Renal pelvis (tissue), 12 donors: ENCODE measurements at places on chromosomes 11 and 22. TPM values are rescaled to one million over a fixed set of nuclear protein-coding genes. Genes with fewer than 3 reads are reported as not detected.
A peak's percentile ranks its signal among the peaks of the same experiment; 100 is the strongest.

GRCh38 chr11:12434325-12434654 is 56.9 kb downstream of the PARVA start:
- no peak for DNase-seq

The QSER1 gene
- polyA plus RNA-seq = 40.5 TPM

DNA sequence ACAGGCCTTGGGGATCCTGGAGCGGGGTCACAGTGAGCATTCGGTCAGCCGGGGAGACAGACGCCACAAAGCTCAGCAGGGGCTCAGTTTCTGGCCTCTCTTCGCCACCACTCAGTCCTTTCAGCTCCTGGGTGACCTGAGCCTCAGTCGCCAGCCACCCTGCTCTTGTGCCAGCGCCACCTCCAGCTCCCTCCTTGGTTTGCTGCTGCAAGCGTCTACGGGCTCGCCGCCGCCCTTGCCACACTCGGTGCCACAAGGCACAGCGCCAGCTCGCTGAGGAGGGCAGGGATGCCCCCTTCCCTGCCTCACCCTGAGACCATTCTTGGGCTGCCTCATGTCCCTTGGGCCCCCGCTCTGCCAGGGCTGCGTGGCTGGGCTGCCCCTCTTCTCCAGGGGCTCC is 1.5 kb upstream of the EEF1G start:
- no peak for DNase-seq

GRCh38 chr11:96008161-96008720 is 84.3 kb upstream of the MTMR2 start:
- DNase-seq = no peak

The AQP11 gene
- polyA plus RNA-seq = 4.4 TPM

GRCh38 chr11:99638073-99638553 is 617.4 kb downstream of the CNTN5 start:
- no peak for DNase-seq

The TBX10 gene
- polyA plus RNA-seq = 0.15 TPM

DNA sequence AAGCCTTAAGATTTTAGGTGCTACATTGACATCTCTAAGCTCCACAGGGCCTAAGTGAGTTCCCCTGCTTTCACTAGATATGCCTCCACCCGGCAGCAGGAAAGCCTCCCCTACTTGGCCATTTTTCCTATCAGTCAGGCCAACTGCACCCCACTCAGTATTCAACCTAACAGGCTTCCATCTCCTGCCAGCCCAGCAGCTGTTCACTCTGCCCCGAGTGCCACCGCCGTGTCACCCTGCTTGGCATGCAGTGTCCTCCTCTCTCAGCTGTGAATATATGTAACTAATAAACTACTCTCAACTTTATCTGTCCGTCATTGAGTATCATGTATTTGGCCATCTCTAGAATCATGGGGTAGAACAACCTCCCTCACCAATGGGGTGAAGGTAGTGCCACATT is 9.0 kb upstream of the OR6M1 start:
- no peak for DNase-seq

- DNase-seq = no peak
These were observed 6.0 kb upstream of the OR52E6 start for GRCh38 chr11:5847711-5848110.

- no peak for DNase-seq
These were observed 11.0 kb upstream of the NRIP3 start for GRCh38 chr11:9014826-9015225.

DNA sequence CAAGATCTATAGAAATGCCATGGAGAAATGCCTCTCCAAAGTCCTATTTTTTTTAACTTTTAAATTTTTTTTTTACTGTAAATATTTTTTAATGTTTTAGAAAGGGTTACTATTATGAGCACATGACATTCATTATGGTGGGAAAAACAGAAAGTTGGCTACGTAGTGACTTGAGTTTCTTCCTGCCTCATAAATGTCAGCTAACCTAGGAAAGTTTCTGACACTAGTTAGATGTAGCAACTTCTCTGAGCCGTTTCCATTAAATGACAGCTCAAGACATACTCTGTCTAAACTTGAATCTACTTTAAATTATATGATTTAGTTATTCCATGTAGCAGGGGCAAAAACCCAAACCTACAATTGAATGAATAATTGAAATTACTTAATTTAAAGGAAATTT is 18.4 kb upstream of the CTSC start:
- no peak for DNase-seq

DNA sequence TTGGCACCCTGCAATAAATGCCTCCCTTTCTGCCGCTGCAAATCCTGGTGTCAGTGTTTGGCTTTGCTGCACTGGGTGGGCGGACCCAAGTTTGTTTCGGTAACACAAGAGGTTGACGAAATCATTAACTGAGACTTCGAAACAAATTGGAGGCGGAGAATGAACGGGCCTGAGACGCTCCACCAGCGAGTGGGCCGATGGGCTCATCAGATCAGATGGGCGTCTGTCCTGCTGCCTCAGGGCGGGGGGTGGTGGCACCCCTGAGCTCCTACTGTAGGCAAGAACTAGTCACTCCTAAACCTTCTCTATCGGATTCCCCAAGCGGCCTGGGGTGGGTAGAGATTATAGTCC is 918 bp upstream of the CAPN5 start:
- DNase-seq = peak; percentile 48

GRCh38 chr11:9752091-9752490 is 88.2 kb downstream of the SWAP70 start:
- no peak for DNase-seq
